ENCODE measurements at places on chromosomes 2 and 18. TPM values are rescaled to one million over a fixed set of nuclear protein-coding genes. Genes with fewer than 3 reads are reported as not detected.

SRD5A2 gene
- 0.65 TPM for total RNA-seq

SLC23A3 gene
- 1.6 TPM for total RNA-seq

C2orf66 gene
- total RNA-seq, result 1.0 TPM

GRCh38 chr2:127084611-127085316 lies 22.2 kb downstream of the BIN1 start:
- no peak for DNase-seq

DNA sequence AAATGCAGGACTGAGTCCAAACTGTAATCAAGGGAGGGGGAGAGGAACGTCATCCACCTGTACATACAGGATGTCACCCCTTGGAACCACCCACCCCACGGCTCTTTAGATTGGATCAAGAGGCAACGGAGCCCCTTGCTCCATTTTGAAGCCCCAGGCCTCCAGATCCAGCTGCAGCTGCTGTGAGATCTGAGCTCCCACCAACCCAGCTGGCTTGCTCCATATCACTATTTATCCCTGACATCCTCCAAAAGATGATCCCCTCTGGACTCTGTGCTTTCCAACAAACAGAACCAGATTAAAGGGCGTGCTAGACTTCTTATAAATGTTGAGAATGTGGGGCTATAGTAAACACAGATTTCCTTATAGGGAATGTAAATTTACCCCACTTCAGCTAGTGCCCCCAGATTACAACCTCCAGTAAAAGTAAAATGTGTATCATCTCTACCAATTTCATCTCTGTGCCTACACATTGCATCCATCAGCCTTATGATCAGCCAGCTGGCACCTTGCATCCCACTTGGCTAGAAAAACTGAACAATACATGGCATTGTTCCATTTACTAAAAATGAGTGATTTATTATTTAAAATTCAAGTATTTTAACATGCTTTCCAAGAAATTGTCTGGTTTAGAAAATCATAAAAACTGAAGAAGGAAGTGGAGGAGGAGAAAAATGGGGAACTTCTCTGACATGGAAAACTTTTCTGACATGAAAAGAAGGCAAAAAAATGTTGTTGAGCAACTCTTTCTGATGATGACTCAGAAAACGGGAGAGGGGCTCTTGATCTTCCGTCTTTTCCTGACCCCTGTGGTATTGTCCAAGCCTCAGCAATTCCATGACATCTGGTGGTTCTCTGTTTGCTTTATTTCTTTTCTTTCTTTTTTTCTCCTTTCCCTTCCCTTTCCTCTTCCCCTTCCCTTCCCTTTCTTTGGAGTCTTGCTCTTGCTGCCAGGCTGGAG lies 262.6 kb upstream of the THUMPD2 start:
- no peak for DNase-seq

DNA sequence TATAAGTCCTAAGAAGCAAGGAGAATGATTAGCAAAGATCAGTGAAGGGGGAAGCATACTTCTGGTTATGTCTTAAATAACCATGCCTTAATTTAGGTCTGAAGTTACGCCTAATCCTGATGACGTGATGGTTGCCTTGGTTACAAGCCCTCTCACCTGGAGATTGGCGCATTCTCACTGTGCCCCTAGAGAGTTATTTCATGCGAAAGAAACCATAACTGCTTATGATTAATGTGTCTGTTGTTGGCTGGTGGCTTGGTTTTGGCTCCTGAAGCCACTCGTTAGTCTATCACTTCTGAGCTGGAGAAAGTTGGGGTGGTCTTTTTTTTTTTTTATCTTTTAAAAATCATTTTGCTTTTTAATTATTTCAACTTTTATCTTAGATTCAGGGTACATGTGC lies 47.0 kb downstream of the TNFRSF11A start:
- no peak for DNase-seq

- no peak for DNase-seq
These were observed 193.2 kb downstream of the CDH19 start for GRCh38 chr18:66410692-66411091.

DNA sequence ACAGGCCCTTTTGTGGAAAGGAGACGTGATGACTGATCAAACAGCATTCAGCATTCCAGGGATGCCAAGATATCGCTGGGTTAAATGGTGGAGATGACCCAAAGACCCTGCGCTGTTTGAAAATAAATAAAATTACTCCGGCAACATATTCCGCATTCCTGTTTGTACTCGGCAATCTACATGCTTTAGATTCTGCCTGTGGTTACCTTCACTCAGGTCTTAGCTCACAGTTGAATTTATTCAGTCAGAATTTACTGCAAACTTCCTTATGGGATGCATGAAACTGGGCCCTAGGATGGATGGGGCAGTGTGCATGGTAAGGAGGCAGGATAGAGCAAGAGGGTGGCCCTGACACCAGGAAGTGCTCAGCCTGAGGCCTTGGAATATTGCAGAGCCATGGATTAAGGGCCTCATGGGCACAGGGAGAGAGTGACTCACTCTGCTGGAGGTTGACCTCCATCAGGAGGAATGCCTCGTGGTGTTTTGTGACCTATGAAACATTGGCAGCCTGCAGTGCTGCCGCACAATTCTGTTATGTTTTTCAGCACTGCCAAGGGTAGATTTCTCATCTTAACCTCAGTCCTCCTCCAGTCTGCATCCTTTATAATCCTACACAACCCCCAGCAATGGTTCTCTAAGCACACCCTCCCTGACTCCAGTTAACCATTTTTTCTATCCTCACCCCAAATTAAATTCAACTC lies 321.4 kb downstream of the IRS1 start:
- DNase-seq, result no peak

DNA sequence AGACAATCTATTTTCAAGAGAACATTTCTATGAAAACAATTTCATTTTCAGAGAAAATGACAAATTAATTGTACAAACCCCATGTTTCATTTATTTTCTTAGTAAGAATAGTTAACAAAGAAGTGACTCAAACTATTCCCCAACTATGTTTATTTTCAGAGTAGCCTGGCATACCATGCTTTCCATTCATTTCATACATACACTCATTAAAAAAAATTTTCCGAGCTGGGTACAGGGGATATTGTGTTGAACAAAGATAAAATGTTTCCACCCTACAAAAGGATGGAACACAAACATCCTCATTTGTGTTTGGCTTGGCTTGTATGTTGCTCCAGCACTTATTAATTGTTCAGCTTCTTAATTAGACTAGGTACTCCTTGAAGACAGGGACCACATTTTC lies 331.4 kb downstream of the EXOC6B start:
- no peak for DNase-seq

DNA sequence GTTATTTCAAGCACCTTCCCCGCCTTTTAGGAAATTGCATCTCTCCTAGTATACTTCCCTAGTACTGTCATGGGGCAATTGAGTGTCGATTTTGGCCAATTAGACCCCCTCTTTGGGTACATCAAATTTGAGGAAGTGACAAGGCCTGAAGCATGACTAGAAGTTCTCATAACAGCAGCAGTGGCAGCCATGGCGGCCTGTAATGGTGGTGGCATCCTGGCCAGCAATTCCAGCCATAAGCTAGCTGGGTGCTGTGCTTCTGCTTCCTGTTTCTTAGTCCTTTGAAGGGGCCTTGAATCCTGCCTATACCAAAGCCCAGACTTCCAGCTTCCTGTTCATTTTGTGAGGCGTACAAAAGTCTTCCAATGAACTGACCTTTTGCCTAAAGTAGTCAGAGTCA lies 523.1 kb downstream of the PLCL1 start:
- no peak for DNase-seq

GRCh38 chr2:121969166-121969565 lies 213.7 kb downstream of the TSN start:
- no peak for DNase-seq

DNA sequence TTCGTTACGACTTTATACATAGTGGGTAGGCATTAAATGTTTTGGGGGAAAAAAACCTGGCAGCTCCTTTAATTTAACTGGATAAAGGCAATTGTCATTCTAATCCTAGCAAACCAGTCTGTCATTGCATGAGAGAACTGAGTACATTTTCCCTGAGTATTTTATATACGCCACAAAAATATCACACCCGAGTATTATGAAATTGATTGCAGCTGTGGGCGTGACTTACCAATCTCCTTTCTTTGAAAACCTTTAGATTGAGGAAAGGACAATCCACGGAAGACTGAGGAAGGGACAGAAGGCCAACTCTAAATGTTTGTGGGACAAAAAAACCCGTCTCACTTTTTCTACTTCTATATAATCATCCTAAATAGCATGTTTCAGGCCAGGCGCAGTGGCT lies 9.0 kb downstream of the TM4SF20 start:
- DNase-seq, result no peak

GRCh38 chr2:66675591-66675990 lies 240.7 kb downstream of the MEIS1 start:
- DNase-seq, result no peak

GRCh38 chr18:58190842-58191530 lies 147.0 kb downstream of the NEDD4L start:
- DNase-seq, result no peak

GRCh38 chr2:128228894-128229293 lies 89.8 kb downstream of the HS6ST1 start:
- DNase-seq, result no peak
